Heart left ventricle (tissue), 16 donors: ENCODE measurements at places on chromosomes 3 and 15. TPM values are rescaled to one million over a fixed set of nuclear protein-coding genes. Genes with fewer than 3 reads are reported as not detected.

Gene LIPH
- total RNA-seq = 0.56 TPM

Gene PLAAT1
- 7.3 TPM for total RNA-seq

Gene TGM5
- total RNA-seq = not detected

Gene SOX14
- not detected for total RNA-seq

Gene SGO1
- 0.30 TPM for total RNA-seq

Gene PLA2G4B
- total RNA-seq = 1.8 TPM

Gene TEX55
- not detected for total RNA-seq

Gene CPNE9
- not detected for total RNA-seq

Gene ADAMTS9
- total RNA-seq = 11.3 TPM

- DNase-seq = no peak
Measured at GRCh38 chr3:14718539-14718938, 43.6 kb downstream of the C3orf20 start.

DNA sequence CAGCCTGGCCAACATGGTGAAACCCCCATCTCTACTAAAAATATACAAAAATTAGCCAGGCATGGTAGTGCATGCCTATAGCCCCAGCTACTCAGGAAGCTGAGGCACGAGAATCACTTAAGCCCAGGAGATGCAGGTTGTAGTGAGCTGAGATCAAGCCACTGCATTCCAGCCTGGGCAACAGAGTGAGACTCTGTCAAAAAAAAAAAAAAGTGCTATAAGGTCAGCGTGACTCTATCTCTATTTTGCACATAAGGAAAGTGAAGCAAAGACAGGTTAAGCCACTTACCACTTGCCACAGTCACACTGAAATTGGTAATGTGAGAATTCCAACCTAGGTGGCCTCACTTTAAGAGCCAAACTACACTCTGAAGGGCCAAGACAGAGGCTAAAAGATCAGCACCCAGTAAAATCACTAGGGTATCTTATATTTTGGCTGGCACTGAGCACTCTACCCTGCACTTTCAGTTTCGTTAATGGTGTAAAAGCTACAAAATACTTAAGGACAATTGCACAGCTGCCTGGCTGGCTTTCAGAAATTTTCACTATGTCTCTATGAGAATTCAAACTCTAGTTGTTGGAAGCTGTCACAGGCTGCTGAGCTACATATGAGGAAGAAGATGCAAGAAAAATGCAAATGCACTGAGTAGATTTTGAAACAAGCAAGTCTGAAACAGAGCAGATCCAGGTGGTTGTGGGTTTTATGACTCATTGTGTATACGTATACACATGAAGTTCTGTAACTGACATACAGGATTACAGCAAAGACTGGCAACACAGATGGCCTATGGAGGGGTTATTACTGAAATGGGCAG lies 32.7 kb downstream of the TRANK1 start:
- no peak for DNase-seq

- peak; percentile 46 for DNase-seq
Measured at GRCh38 chr3:195897081-195897852, 11.1 kb downstream of the TNK2 start.

GRCh38 chr3:154224866-154225265 lies 99.4 kb downstream of the DHX36 start:
- no peak for DNase-seq

- no peak for DNase-seq
Measured at GRCh38 chr3:151209654-151210053, 6.6 kb upstream of the GPR171 start.

DNA sequence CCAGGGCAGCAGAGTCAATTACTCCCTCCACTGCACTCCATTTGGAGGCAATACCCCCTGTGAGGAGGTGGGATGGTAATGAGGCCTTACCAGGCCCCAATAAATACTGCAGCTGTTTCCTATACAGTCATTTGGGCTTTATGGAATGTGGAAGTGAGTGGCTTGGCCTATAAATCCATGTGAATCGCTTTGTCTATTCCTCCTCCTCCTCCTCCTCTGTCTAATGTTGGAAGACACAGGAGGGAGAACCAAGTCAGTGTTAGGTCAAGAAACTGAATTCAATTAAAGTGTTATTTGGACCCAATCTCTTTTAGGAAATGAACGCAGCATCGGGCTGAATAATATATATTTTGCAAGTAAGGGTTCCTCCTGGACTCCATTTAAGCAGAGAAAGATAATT lies 17.3 kb upstream of the SRGAP3 start:
- no peak for DNase-seq

- peak; percentile 49 for DNase-seq
Measured at GRCh38 chr3:4584456-4585249, 91.5 kb downstream of the ITPR1 start.

DNA sequence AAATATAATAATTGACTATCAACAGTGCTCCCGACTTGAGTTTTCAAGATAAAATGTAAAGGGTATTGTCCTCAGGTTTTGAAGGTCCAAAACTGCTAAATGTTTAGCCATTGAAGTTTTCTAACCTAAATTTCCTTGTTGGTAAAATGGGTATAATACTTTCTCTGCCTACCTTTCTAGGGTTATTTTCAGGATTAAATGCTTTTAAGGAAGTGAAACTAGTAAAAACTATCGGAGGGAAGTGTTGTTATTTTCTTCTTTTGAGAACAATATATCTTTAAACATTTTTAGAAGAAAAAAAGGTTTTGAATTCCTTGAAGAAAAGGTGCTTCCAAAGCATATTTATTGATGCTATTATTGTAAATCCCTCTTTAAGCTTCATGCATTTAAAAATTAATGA lies 67.3 kb downstream of the FILIP1L start:
- no peak for DNase-seq

DNA sequence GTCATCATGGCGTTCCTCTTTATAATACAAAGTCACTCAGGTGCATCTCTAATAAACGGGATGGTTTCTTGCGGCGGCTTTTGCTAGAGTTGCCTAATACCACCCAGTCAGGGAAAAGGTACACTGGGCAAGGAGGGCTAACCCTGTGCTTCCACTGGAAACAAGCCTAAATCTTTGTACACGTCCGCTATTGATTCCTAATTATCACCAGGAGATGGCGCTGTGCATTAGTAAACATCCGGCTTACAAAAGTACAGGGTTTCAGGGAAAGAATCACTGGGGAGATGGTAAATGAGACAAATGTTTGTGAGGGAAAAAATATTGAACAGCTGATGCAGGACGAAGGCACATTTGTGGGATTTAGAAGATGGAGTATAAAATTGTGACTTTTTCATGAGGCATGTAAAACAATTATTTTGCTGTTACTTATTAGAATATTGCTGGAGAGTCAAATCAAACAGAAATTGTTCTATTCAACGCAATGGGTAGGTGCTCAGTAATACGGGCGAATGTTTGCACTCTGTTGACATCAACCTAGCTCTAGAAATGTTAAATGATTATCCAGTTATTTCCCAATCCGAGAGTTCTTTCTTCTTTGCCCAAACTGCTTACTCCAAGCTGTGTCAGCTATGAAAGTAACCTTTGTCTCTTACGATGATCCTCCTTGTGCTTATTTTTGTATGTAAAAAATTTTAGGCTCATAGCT lies 50.6 kb downstream of the GMNC start:
- no peak for DNase-seq

GRCh38 chr3:150097588-150097890 lies 126.8 kb upstream of the PFN2 start:
- DNase-seq = no peak

DNA sequence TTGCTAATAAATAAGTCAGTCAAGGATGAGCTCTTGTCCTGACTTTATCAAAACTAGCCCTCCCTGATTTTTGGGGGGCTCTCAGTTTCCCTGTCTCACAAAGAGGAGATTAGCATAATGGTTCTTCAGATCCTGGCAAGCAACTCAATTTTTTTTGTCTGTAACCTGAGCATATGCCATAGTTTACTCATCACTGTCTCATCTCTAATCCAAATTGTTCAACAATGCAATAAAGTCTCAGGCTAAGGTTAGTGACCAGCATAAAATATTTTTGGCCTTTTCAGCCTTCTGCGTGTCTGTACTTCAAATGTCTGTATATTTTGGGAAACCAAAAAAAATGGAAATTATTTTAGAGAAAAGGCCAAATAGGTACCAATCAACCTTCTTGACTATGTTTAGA lies 465.6 kb upstream of the TPRG1 start:
- no peak for DNase-seq

- no peak for DNase-seq
Measured at GRCh38 chr15:42194513-42194912, 13.6 kb downstream of the VPS39 start.

DNA sequence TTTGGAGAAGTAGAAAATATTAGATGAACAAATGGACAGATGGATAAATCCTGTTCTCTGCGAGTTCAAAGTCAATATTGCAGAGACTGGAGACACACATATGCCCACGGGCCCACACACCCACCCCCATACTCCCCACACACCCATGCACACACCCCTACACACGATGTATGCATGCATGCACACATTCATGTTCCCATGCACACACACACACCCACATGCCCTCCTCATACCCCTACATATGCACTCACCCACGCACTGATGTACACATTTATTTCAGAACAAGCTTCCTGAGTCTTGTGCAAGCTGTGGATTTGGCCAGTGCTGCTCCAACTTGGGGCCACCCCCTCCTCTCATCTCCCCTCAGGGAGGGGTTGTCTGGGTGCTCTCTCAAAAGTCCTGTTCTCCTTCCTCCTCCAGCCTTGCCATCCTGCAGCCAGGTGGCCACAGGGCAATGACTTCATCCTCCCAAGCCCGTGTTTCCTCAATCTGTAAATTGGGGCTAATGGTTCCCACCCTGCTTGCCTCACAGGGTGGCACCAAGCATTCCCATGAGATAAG lies 16.4 kb downstream of the MAPKAPK3 start:
- no peak for DNase-seq

DNA sequence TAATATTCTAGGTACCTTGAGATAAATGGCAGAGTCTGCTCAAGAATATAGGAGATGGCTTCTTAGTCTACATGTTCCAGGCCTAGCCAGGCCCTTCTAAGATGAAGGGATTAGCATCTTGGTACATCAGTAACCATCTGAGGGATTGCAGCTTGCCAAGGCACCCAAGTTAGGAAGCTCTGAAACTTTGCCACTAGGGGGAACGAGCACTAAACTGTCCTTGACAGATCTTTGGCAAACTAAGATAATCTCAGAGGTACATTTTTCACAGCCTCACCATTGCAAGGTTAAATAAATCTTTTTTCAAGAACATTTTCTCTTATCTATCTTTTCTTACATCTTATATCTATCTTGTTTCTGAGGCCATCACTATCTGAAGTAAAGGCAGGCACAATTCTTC lies 351.2 kb downstream of the RAP2B start:
- no peak for DNase-seq

DNA sequence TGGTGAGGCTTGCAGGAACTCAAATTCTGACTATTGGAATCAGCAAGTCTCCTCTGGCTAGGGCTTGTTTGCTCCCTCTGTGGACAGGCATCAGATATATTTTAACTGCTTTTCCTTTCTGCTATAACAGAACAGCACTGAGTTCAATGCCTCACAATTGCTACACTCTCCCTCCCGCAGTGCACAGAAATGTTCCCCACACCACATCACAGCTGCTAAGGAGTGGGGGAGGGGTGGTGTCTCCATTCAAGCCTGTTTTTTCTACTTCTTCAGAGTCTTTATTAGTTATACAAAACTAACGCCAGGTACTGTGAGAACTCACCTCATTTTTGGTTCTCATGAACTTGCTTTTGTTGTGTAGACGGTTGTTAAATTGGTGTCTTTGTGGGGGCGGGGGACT lies 68.5 kb downstream of the BCHE start:
- DNase-seq = no peak

- DNase-seq = no peak
Measured at GRCh38 chr3:73608456-73609314, 16.1 kb downstream of the PDZRN3 start.

- no peak for DNase-seq
Measured at GRCh38 chr3:116386168-116386567, 59.1 kb downstream of the LSAMP start.

GRCh38 chr3:134852893-134853351 lies 57.9 kb downstream of the EPHB1 start:
- no peak for DNase-seq

DNA sequence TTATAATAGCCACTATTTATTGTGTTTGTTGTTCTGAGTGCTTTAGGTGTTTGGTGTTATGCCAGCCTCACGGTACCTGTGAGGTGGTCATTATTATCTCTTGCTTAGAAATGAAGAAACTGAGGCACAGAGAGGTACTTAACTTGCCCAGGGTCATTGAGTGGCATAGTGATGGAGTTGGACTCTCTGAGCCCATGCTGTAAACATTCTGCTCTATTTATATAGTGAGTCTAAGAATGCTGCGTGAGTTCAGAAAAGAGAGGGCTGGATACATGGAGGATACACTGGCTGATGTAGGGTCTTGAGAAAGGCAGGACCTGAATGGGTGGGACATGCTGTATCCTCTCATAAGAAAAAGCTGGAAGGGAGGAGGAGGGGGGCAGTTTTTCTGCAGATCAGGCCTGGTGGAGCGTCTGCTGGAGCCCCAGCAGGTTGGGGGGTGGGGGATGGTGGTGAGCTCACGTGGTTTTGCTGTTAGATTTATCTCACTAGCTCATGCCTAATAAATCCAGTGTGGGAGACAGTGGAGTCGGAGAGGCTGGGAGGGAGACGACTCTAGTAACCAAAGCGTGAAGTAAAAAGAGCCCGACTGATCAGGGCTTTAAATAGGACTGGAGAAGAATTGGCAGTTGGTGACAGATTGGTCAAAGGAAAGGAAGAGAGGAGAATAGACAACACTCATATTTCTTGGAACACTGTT lies 16.0 kb downstream of the MED12L start:
- DNase-seq = no peak

GRCh38 chr3:97720417-97720816 lies 44.1 kb upstream of the ARL6 start:
- DNase-seq = no peak

- DNase-seq = no peak
Measured at GRCh38 chr15:66042624-66043023, 173.3 kb downstream of the RAB11A start.

DNA sequence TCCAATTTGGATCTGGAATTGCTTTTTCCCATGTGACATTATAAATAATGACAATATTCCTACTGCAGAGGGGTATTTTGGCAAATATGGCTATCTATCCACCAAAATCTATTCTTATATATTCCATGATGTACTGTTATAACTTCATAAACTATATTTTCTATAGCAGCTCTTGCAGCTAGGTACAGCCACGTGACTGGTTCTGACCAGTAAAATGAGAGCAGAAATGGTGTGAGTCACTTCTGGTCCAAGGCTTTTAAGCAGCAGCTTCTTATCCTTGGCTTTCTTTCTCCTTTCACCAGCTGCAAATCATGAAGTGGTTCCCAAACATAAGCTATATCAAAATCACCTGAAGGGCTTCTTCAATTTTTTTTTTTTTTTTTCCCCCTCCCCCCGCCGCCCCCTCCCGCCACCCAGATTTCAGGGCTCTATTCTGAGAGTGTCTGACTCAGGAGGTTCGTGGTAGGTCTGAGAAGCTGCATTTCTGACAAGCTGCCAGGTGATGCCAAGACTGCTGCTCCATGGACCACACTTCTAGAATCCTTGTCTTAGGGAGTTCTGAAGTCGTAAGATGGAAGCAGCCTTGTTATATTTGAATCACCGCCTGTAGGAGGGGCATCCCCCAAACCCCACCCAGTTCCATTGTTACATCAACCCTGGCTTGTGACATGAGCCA lies 357.5 kb downstream of the CHST2 start:
- no peak for DNase-seq
